ENCODE measurements at places on chromosomes 12 and 14. TPM values are rescaled to one million over a fixed set of nuclear protein-coding genes. Genes with fewer than 3 reads are reported as not detected.

CMAS gene
- total RNA-seq = 55.8 TPM

STON2 gene
- total RNA-seq = 77.2 TPM

CKB gene
- 929 TPM for total RNA-seq

CIROP gene
- not detected for total RNA-seq

HVCN1 gene
- total RNA-seq = 4.2 TPM

SLCO1C1 gene
- 2.5 TPM for total RNA-seq

CD9 gene
- total RNA-seq = 6.0 TPM

SYNE2 gene
- 108 TPM for total RNA-seq

KIF5A gene
- total RNA-seq = 2.8 TPM

SERPINA12 gene
- total RNA-seq = not detected

TEX22 gene
- 3.5 TPM for total RNA-seq

PLEKHD1 gene
- 2.0 TPM for total RNA-seq

MMP19 gene
- total RNA-seq = 0.89 TPM

FGF23 gene
- total RNA-seq = 0.14 TPM

RIC8B gene
- 24.7 TPM for total RNA-seq

TAS2R13 gene
- total RNA-seq = 3.4 TPM

BEGAIN gene
- total RNA-seq = 0.58 TPM

COX8C gene
- not detected for total RNA-seq

KRT79 gene
- total RNA-seq = not detected

CCDC196 gene
- total RNA-seq = not detected

PIP4K2C gene
- total RNA-seq = 38.4 TPM

SLC38A4 gene
- 9.4 TPM for total RNA-seq

KCNA5 gene
- total RNA-seq = 0.72 TPM

KRT77 gene
- total RNA-seq = not detected

KRT82 gene
- not detected for total RNA-seq

KCNC2 gene
- not detected for total RNA-seq

SCNN1A gene
- total RNA-seq = 23.1 TPM

RNASE4 gene
- 5.7 TPM for total RNA-seq

SLC41A2 gene
- total RNA-seq = 8.9 TPM
